ENCODE measurements at places on chromosomes 12 and 14.

DNA sequence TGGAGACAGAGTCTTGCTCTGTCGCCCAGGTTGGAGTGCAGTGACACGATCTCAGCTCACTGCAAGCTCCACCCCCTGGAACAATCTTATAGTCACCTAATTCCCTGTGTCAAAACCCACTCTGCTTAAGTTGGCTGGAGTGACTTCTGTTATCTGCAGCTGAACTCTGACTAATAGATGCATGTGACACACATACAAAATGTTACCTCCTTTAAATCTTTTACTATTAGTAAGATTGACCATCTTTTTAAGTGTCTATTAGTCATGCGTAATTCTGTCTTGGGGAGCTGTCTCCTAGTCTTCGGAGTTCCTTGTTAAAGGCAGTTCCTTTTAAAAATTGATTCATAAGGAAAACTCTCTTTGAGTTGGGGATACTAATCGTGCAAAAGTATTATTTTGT is 7.4 kb downstream of the IFI27L1 start:
- DNase-seq, result no peak

DNA sequence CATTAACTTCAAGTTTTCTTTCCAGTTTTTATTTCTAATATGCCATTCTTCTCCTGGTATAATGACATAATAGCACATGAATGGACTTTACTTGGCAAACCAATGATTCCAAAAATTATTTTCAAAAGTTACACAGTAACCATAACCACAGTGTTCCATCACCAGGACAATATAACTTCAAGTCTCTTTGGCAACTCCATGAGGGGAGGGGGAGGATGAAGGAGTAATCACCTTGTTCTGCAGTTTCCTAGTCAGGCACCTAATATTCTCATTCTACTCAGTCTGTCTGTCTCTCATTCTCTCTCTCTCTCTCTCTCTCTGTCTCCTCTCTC is 66.6 kb downstream of the BTG1 start:
- DNase-seq, result no peak

GRCh38 chr14:55249423-55249822 is 21.8 kb upstream of the FBXO34 start:
- DNase-seq, result no peak

GRCh38 chr12:17478908-17479673 is 610.9 kb downstream of the RERGL start:
- DNase-seq, result no peak

- DNase-seq, result no peak
Observed at GRCh38 chr14:104332634-104333270, 194.4 kb downstream of the KIF26A start.

- no peak for DNase-seq
Observed at GRCh38 chr12:20187456-20187855, 180.9 kb upstream of the PDE3A start.

GRCh38 chr14:45680531-45680930 is 427.5 kb upstream of the MIS18BP1 start:
- no peak for DNase-seq

GRCh38 chr12:127381681-127382080 is 885.3 kb upstream of the TMEM132C start:
- DNase-seq, result no peak

GRCh38 chr14:104320611-104321086 is 182.3 kb downstream of the KIF26A start:
- DNase-seq, result no peak

DNA sequence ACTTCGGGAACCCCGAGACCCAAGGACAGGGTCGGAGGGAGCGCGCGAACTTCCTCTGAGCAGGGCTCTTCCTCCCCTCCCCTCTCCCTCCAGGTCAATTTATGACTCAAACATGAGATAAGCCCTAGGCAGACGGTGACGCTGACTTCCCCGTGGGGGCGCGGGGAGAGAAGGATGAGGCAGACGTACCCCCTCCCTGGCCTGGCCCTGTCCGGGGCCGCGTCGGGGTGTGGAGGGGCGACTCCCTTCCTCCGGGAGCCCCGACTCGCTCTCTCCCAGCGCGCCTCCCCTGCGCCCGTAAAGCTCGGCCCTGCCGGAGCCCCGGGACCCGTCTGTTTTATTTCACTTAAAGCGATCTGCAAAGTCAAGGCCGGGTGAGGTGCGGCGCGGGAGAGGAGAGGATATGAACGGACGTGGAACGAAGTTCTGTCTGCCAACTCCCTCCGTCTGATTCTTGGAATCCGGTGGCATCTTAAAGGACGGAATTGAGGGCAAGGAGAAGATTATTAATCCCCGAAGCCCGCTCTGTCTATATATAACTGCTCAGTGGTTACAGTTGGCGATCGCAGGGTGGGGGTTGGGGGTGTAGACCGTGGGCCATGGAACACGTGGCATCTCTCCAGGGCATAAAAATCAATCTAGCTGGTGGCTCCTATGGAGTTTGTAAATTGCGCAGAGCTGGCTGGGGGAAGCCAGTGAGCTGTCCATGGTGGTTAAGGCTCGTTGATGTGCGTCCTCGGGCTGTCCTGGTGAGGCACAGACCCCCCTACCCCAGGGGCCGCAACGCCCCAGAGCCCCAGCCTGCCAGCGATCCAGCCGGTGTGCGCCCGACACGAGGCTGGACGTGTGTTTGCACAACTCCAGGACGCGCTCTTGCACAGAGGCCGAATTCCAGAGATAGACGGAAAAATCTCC is 2.9 kb upstream of the PTHLH start:
- DNase-seq, result no peak

DNA sequence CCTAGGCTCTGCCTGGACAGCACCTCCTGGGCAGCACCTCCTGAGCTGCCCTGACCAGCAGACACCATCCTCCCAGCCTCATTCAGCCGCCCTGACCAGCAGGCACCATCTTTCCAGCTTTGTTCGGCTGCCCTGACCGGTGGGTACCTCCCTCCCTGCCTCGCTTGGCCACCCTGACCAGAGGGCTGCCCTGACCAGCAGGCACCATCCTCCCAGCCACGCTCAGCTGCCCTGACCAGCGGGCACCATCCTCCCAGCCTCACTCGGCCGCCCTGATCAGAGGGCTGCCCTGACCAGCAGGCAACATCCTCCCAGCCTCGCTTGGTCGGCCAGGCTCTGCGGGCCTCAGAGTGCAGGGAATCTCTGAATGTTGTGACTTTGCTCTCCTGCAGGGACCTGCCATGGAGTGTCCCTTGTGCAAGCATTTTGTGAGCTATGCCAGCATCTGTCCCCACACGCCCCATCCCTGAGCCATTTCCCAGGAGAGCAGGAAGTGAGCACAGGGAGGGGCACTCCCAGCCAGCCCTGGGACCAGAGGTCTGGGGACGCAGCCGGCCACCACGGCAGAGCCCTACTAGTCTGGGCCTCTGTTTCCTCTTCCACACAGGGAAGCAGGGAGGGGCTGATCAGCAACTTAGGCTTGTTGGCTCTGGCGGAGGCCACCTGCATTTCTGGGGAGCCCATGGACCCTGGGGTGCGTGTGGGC is 265.5 kb downstream of the SEC23A start:
- no peak for DNase-seq

- no peak for DNase-seq
Observed at GRCh38 chr14:60094306-60094897, 2.7 kb downstream of the PCNX4 start.

DNA sequence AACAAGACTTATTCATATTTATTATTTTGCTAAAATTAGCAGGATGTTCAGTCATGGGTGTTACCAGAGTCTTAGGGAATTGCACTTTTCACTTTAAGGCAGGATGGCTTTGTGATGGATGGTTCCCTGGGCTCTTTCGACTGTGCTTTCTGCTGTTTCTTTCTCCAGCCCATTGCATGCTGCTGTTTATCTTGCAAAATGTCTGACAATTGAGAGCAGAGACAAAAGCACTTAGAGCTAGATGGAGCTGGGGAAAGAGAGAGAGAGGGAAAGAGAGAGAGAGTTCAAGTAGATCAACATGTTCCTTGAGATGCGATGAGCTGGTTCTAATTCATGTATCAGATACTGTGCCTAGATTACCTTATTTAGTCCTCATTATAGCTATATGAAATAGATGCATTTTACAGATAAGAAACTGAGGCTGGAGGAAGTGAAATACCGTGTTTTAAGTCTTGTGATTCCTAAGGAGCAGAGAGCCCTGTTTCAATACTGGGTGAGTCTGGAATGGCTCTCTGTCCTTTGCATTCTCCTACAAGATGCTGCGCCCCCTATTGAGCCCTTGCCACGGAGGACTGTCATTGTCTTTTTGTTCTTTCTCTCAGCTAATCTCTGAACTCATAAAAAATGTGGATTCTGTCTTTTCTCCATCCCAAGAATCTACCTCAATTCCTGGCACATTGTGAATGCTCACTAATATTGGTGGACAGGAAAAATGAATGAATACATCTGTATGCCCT is 227.9 kb downstream of the ALG10B start:
- no peak for DNase-seq

GRCh38 chr14:49417790-49418189 is 168.4 kb downstream of the RPS29 start:
- no peak for DNase-seq

DNA sequence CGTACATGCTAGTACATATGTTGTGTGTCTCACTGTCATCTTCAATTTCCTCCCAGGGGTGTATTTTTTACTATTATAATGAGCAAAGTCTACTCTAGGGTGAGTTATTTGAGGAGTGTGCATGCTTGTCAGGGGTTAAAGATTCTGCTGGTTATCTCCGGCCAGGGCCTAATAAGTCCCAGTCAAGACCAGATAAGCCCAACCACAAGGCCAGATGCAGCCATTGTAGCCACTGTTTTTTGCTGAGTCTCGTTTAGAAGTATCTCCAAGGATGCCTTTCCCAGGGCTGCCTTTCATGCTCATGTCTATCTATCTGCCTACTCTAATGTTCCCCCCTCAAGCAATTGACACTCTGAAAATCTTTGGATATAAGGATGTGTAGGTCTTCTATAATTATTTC is 300.5 kb downstream of the IPO8 start:
- DNase-seq, result no peak

GRCh38 chr14:88369496-88369895 is 16.0 kb upstream of the SPATA7 start:
- DNase-seq, result no peak

DNA sequence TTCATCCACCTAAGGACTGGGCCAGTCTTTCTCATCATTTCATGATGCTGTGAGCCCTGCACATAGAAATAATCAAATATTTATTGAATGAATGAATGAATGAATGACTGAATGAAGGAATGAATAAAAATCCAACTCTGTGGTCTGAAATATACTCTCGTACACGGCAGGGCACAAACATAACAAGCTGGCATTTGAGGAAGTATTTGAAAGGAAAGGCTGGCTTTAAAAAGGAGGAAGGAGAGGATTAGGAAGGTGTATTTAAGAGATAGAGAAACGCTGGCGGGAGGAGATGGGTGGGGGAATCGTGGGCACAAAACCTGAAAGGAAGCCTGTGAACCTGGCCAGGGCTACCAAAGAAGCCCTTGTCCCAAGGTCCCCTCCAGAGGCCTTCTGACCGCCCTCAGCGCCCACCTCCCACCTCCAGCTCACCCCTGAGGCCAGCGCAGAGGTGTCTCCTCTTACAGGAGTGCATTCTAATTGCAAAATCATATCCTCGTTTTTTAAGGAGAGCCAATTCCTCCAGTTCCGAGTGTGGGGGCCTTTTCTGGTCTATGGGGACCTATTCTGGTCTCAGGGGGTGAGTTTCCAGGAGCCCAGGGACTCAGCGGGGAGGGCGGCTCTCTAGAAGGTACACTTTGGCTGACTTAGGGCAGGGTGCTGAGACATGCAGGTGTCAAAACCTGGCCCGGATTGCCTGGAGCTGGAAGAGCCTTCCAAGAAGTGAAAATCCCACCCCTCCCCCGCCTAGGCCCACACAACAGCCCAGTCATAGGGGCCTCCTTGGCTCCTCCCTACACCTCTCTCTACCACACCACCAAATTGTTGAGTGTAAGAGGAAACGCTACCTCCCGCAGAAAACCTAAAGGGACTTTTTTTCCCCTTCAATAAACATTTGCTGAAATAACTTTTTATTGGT is 8.7 kb upstream of the JDP2 start:
- DNase-seq, result peak; percentile 45

DNA sequence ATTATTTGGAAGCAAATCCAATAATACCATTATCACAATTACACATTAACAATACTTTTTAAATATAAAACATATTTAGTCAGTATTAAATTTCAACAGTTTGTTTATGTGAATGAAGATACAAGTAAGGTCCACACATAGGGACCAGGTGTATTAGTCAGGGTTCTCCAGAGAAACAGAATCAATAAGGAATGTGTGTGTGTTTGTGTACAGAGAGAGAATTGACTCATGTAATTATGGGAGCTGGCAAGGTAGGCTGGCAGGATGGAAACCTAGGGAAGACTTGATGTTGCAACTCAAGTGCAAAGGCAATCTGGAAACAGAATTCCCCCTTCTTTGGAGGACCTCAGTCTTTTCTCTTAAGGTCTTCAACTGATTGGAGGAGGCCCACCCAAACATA is 123.2 kb upstream of the OTX2 start:
- DNase-seq, result no peak

DNA sequence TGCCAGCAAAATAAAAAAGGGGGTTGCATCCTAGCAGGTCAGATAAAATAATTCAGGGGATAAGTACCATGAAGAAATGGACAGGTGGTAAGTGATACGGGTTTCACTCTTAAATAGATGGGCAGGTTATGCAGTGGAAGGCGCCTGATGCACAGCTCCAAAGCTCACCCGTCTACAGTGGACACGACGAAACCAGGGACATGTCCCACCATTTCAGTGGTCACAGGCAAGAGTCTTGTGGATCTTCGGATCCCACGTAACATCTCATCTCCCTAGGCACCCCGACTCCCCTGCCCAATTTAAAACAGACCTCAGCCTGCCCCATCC is 60.5 kb downstream of the DDX51 start:
- DNase-seq, result no peak

- DNase-seq, result no peak
Observed at GRCh38 chr12:52906191-52906601, 1.3 kb upstream of the KRT8 start.

DNA sequence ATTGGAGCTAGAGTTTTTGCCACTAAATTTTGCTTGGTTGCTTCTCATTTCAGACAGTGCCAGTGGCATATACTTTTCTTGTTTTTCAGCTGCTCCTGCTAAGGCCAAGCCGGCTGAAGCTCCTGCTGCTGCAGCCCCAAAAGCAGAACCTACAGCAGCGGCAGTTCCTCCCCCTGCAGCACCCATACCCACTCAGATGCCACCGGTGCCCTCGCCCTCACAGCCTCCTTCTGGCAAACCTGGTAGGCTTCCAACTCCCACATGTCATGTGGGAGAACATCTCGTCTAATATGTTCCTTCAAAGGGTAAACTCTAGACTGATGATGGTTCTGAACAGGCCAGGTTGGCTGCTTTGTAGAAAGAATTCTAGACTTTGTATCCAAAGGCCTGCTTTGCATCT is 11.0 kb downstream of the DLST start:
- no peak for DNase-seq

- no peak for DNase-seq
Observed at GRCh38 chr12:28068467-28068866, 95.9 kb upstream of the PTHLH start.

GRCh38 chr12:93634416-93634815 is 42.8 kb upstream of the CRADD start:
- no peak for DNase-seq

GRCh38 chr14:101878211-101878821 is 86.1 kb upstream of the DYNC1H1 start:
- DNase-seq, result no peak

Data from stimulated activated CD4-positive, alpha-beta T cell treated with anti-CD3 and anti-CD28 coated beads, Interleukin-15, amount 100 ng/mL, for 1 hour (primary cell).